Activated B cell treated with CpG ODN at 0.5 μM for 24 hours (primary cell): ENCODE measurements at places on chromosomes 7 and 10.

- H3K4me1 ChIP-seq: peaks cover 6% of the 10 kb centered on the region
- no peak for DNase-seq
- H3K27me3 ChIP-seq: no peaks in the 10 kb centered on the region
- no peak overlapping the region for H3K27ac ChIP-seq
- H3K4me3 ChIP-seq: no peak overlapping the region
Measured at GRCh38 chr7:129341212-129341611, 93.0 kb upstream of the STRIP2 start.

DNA sequence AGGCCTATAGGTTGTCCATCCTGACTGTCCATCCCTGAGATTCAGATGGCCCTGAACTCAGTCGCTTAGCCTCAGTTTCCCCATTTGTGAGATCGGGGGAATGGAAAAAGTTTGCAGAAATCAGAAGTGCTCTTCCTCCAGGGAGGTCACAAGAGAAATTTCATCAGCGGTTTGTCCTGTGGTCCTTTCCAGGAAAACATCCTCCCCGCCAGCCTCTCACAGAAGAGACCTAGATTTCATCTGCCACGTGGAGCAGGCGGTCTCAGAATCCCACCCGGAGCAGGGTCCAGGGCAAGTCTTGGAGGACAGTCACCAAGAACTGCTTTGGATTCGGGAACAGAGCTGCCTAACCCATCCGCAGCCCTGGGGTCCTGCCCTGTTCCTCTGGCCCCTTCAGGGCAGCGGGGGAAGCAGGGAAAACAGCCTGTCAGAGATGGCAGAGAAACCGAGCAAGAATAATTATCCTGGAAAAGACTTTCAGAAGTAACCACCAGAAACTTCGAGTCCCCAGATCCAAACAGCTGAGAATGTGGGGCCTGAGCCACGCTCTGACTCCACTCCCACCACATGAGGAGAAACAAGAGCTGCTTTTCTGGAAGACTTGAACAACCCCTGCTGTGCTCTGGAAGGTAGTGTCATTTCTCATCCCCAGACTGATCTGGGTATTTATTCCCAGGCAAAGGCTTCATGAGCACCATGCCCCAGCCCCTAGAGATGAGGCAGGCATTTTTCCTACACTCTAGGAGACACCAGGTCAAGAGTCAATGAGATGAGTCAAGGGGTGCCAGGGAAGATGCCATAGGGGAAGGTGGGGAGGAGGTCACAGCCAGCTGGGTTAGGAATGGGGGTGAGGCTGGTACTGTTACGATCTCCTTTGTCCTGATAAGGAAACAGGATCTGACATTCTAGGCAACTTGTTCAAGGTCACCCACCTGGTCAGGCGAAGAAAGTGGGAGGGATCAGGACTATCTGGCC is 1.1 kb upstream of the TNS3 start:
- H3K36me3 ChIP-seq: no peaks in the 10 kb centered on the region
- H3K4me1 ChIP-seq: peaks cover 48% of the 10 kb centered on the region

DNA sequence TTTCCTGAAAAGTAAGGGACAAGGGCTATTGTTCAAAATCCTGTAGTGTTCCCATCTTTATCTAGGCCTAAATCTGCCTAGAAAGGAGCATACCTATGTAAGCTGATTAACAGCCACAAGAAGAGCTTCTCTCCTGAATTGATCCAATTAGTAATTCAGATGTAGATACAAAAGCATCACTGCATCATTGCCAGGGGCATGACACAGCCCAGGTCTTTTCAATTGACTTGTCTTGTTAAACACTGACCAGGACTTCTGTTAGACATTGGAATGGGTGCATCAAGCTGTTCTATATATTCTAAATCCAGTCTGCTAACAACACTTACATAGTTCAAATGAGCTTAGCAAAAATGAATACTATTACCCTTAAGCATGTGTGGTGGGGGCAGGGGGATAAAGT is 589.2 kb downstream of the INHBA start:
- H3K4me1 ChIP-seq: no peaks in the 10 kb centered on the region
- H3K27ac ChIP-seq: no peak overlapping the region
- no peak for DNase-seq
- no peaks in the 10 kb centered on the region for H3K27me3 ChIP-seq
- no peak overlapping the region for H3K4me3 ChIP-seq

- no peak for DNase-seq
- no peak overlapping the region for H3K4me3 ChIP-seq
- no peaks in the 10 kb centered on the region for H3K4me1 ChIP-seq
Measured at GRCh38 chr10:78207776-78208175, 174.1 kb downstream of the RPS24 start.

GRCh38 chr7:21543528-21544302 is 876 bp downstream of the DNAH11 start:
- H3K4me1 ChIP-seq: peaks cover 13% of the 10 kb centered on the region
- peaks cover 47% of the 10 kb centered on the region for H3K27me3 ChIP-seq

DNA sequence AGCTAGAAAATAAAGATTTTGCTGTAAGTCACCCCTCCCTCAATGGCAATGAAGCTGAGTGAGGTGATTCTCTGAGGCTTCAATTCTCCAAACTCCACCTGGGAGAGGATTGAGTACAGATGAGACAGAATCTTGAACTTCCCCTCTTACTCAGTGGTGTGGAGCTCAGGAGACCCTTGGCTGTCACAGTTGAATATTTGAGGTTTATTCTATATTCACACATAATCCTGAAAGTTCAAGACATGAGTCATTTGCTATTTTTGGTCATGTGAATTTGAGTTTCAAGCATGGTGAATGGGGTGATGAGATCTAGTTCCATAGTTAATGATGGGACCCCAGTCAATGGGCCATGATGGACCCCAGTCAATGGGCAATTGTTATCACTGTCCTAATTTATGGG is 13.9 kb upstream of the TECTB start:
- H3K36me3 ChIP-seq: no peaks in the 10 kb centered on the region
- H3K4me1 ChIP-seq: no peaks in the 10 kb centered on the region
- H3K4me3 ChIP-seq: no peak overlapping the region

DNA sequence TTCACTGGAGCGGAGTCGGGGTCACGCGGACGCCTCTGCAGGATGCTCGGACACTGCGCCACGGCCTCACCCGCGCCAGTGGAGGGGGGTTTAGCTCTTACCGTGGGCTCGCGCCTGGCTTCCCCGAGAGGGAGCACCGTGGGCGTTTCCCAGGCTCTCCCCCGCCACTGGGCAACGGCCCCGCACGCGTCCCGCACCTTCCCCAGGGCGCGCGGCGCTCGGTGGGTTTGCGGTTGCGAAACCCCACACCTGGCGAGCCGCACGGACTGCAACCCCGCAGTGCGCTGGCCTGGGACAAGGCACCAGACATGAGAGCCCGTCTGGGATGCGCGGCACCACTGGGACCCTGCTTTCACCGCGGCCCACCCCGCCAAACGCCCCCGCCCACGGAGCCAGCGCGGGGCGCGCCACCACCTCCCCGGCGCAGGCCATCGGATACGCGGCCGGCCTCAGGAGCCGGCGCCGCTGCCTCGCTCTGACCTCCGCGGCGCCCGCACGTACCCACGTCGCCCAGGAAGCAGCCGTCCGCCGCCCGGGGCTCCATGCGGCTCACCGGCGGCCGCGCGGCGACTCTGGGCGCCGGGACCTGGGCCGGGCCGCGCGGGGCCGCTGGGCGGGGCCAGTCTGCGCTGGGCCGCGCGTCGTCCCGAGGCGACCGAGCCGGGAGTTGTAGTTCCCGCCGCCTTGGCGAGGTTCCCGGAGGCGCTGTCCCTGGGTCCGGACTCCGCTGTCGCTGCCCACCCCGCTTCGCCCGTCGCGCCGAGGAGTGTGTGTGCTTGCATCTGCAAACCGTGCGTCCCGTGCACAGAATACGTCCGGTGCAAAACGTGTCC is at the start of gene ASB13:
ASB13 (minus strand) TSS at position 588 of the 833 bp plus-strand sequence; CDS start at position 544, 44 bp downstream.
- no peaks in the 10 kb centered on the region for H3K36me3 ChIP-seq
- H3K27me3 ChIP-seq: no peaks in the 10 kb centered on the region
- peak; percentile 44 for DNase-seq
- peak within 1 kb of the TSS; percentile 89 for H3K4me3 ChIP-seq
- peak within 1 kb of the TSS; percentile 16 for H3K27ac ChIP-seq
- peaks cover 20% of the 10 kb centered on the region for H3K4me1 ChIP-seq

DNA sequence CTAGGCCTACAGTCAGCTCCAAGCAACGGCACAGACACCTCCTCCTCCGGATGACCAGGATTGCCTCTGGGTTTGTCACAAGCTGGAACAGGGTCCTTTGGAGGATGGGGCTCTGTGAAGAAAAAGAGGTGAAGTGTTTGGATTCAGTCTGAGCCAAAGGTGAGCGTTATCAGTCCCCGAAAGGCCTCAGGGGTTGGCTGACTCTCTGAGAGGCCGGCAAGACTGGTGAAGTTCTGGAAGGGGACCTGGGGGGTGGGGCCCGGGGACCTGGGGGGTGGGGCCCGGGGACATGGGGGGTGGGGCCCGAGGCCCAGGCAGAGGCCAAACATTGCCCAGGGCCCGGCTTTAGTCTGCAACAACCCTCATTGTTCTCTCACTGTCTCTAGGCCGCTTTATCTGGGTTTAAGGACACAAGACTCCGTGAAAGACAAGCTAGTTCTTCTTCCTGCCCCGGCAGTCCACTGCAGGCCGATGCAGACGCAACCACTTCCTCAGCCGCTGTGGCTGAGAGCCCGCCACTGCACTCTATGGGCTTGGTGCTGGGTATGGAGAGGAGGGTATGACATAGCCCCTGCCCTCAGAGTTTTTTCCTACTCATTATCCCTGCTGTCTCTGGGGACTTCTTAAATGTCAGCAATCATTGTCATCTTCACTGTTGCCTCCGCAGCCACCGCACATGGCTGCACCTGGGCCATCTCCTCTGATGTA is 27.4 kb upstream of the PSAP start:
- peak overlapping the region; percentile 57 for H3K4me3 ChIP-seq
- DNase-seq: peak; percentile 48
- H3K36me3 ChIP-seq: no peaks in the 10 kb centered on the region
- peak overlapping the region; percentile 50 for H3K27ac ChIP-seq
- peaks cover 61% of the 10 kb centered on the region for H3K4me1 ChIP-seq

- no peak overlapping the region for H3K27ac ChIP-seq
- no peak overlapping the region for H3K4me3 ChIP-seq
- H3K4me1 ChIP-seq: no peaks in the 10 kb centered on the region
- H3K27me3 ChIP-seq: peaks cover 12% of the 10 kb centered on the region
Measured at GRCh38 chr10:86345859-86346798, 20.5 kb downstream of the GRID1 start.

- H3K36me3 ChIP-seq: no peaks in the 10 kb centered on the region
- no peaks in the 10 kb centered on the region for H3K27me3 ChIP-seq
- H3K4me1 ChIP-seq: no peaks in the 10 kb centered on the region
Measured at GRCh38 chr7:106986450-106986977, 58.0 kb upstream of the PRKAR2B start.

GRCh38 chr10:58637352-58637751 is 124.7 kb downstream of the BICC1 start:
- H3K27ac ChIP-seq: no peak overlapping the region
- no peak for DNase-seq
- no peak overlapping the region for H3K4me3 ChIP-seq

DNA sequence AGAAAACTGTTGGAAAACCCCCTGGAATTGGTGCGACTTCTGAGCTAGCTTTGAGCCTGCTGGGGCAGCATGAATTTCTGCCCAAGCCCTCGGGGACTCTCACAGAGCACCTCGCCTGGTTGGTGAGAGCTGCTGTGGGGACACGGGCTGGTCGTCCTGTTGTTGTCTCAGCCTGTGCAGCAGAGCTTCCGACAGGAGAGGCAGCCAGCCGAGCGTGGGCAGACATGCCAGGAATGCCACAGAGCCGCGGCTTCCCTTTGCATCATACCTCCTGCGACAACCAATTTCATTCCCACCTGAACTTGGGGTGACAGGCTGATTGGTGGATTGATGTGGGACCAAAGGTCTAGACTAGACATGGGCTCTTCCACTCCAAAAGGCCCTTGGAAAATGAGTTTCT is 60.2 kb upstream of the NRBF2 start:
- H3K27me3 ChIP-seq: peaks cover 27% of the 10 kb centered on the region
- DNase-seq: no peak
- no peaks in the 10 kb centered on the region for H3K4me1 ChIP-seq
- H3K4me3 ChIP-seq: no peak overlapping the region
- H3K36me3 ChIP-seq: no peaks in the 10 kb centered on the region
- H3K27ac ChIP-seq: no peak overlapping the region

DNA sequence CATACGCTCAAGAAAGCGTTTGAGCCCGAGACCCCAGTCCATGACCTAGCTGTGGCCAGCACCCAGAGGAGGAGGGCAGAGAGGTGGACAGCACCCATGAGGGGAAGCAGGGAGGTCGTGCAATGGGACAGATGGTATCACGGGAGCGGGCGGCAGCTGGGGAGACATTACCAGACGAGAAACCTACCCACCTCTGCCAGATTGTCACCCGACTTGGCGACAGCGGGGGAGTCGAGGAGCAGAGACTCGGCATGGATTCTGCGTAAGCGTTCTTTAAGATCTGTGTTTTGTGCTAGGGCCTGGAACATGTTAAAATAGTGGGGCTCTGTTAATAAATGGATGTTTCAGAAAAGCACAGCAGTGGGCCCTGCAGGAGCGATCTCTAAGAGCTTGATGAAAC is 91.6 kb upstream of the GSDME start:
- no peak overlapping the region for H3K27ac ChIP-seq
- peaks cover 22% of the 10 kb centered on the region for H3K4me1 ChIP-seq
- no peaks in the 10 kb centered on the region for H3K27me3 ChIP-seq
- no peak overlapping the region for H3K4me3 ChIP-seq

DNA sequence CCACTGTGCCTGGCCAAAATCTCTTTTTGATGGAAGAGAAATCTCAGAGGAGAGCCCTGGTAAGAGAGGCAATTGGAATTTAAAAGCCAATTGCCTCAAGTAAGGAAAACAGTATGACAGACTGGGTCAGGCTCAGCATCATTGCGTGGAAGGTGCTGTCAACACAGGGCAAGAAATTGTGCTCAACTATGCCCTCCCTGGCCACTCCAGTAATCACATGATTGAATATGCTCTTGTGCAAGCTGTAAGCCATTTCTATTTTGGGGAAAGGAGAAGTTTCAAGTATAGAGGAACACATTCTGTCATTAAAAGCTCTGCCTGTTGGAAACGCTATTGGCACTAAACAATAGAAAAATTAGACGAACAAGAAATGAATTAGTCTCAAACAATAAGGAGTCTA is 1127.7 kb downstream of the REEP3 start:
- no peak overlapping the region for H3K27ac ChIP-seq
- H3K4me3 ChIP-seq: no peak overlapping the region
- DNase-seq: no peak

DNA sequence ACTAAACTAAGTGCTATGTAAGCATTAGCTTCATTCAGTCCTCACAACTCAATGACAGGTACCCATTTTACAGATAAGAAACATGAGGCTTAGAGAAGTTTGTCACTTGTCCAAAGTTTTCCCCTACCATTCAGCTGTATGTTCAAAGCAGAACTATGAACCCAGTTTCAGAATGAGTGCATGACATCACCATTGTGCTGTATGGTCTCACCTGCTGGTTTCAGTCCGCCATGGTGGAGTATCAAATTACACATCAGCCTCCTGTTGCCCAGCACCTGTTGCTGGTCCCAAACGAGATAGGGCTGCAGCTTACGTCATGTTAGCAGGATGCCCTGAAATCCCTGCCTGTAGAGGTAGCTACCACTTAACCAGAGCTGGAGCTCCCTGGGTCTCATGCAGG is 95.0 kb downstream of the DYNC1I1 start:
- H3K4me1 ChIP-seq: no peaks in the 10 kb centered on the region
- H3K27me3 ChIP-seq: peaks cover 8% of the 10 kb centered on the region
- no peaks in the 10 kb centered on the region for H3K36me3 ChIP-seq
- no peak for DNase-seq
- H3K27ac ChIP-seq: no peak overlapping the region
- H3K4me3 ChIP-seq: no peak overlapping the region
